ENCODE measurements at places on chromosomes 7 and 10.

DNA sequence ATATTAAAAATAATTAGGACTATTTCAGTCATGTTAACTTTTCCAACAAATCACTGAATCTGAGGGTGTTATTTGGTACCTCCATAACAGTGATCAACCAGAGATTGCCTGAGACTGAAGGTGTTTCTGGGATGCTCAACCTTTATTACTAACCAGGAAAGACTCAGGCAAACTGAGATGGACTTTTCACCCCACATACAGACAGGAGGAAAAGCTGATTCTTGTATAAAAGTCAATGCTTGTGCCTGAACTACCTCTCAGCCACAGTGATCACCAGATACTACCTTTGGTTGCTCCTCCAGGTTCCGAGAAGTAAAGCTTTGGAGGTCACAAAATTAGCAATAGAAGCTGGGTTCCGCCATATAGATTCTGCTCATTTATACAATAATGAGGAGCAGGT, 1.9 kb downstream of the AKR1C3 start:
- no peak for DNase-seq

GRCh38 chr7:4136501-4137110, 545.5 kb upstream of the FOXK1 start:
- DNase-seq = no peak

- no peak for DNase-seq
These were observed 56.1 kb downstream of the SLIT1 start for GRCh38 chr10:97129666-97130065.

- DNase-seq = no peak
These were observed 127.6 kb upstream of the CXCL12 start for GRCh38 chr10:44512431-44513022.

DNA sequence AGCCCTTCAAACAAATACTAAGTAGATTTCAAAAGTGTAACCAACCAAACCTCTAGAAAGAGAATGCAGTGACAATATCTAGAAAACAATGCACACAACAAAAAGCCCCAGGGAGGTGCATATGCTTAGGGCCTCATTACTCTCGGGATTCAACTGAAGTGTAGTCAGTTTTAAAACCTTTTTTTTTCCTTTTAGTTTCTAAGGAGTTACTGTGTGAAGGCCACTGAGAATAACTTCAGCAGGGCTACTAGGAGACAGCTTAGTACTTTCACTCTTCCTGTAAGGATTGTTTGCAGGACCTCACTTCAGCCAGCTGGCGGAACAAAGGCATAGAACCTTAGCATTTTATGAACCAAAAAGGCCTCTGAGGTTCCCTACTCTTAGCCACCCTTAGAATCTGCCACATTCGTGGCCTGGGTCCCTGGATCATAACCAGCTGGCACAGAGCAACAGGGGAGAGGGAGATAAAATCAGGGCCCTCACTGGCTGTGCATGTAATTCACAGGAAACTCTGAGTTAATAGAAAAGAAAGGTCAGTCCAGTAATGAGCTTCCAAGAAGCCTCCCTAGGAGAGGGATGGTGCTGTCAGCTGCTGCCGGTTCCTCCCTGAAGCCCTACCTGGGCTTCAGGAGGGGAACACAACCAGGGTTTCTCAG, 3.6 kb downstream of the VOPP1 start:
- peak; percentile 56 for DNase-seq

- no peak for DNase-seq
These were observed 163.8 kb upstream of the SLC26A5 start for GRCh38 chr7:103609778-103610177.
